ENCODE measurements at places on chromosomes 7 and 10.

DNA sequence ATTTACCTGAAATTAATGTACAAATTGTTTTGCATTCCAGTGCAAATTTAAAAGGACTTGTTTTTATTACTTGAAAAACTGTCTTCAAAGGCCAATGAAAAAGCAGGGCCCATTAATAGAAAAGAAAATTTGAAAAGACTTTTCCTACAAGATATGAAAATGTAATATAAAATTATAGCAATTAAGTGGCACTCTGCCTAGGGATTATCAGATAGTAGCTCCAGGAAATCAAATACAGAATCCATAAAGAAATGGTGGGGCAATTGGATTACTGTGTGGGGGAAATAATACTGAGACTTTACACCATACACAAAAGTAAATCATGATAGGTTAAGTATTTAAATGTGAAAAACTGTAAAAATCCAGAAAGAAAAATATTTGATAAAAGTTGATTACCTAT lies 89.7 kb downstream of the GLCCI1 start:
- no peak for DNase-seq

GRCh38 chr7:11170175-11170574 lies 196.5 kb downstream of the PHF14 start:
- DNase-seq, result no peak

- DNase-seq, result no peak
Observed at GRCh38 chr7:132270517-132270916, 305.8 kb downstream of the PLXNA4 start.

DNA sequence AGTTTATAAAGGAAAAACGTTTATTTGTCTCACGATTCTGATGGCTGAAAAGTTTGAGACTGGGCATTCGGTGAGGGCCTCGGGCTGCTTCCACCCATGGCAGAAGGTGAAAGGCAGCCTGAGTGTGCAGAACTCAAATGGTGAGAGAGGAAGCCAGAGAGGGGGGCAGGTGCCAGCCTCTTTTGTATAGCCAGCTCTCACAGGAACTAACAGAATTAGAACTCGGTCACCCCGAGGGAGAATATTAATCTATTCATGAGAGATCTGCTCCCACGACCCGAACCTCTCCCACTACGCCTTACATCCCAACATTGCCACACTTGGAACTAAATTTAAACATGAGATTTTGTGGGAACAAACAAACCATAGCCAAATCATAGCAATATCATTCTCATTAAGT lies 112.6 kb downstream of the ZPBP start:
- no peak for DNase-seq

DNA sequence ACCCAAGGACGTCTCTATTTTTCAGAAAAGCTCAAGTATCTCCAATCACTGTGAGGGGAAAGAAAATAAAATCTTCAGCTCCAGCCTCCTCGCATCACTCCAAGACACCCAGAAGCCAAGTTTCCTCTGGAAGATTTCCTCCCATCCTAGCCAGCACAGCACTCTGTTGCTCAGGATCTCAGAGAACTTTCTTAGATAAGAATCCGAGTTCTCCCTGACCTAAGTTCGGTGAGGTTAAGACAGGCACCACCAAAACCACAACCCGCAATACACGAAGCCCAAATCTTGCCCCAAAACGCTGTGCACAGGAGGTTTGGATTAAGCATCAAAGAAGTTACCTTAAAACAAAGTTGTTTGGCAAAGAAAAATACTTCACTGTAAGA lies 4.2 kb downstream of the FAM53B start:
- DNase-seq, result no peak

DNA sequence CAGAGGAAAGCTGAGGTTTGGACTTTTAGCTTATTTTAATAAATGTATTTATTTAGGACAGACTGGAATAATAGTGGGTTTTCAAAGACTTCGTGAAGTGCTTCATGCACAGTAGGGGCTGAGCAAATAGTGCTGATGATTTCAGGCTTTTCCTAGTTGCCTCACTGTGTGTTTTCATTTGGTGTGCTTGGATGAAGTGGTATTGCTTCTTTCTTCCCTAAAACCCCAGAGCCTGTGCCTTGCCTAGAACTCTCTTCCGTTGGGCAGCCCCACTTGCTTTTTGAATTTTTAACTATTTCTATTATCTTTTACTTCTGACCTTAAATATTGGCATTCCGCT lies 49.6 kb downstream of the ARID5B start:
- DNase-seq, result no peak

DNA sequence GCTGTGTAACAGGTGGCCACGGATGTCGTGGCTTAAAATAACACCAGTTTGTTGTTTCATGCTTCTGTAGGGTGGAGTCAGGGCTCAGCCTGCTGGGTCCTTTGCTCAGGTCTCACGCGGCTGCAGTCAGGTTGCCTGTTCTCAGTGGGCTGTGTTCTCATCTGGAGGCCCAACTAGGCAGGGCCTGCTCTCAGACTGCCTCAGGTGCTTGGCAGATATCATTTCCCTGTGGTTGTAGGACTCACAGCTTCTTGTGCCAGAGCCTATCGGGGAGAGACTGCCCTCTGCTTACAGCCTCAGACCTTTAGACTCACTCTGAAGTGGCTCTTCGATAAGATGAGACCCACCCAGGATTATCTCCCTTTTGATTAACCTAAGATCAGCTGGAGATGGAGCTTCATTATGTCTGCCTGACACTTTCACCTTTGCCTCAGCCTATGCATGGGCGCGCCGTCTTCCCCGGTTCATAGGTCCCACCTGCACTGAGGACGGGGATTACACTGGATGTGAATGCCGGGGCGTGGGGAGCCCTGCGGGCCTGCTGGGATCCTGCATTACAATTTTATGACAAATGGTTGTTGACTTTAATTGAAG lies 55.3 kb downstream of the INPP5A start:
- DNase-seq, result no peak

GRCh38 chr10:94123258-94123995 lies 129.7 kb downstream of the PLCE1 start:
- no peak for DNase-seq

DNA sequence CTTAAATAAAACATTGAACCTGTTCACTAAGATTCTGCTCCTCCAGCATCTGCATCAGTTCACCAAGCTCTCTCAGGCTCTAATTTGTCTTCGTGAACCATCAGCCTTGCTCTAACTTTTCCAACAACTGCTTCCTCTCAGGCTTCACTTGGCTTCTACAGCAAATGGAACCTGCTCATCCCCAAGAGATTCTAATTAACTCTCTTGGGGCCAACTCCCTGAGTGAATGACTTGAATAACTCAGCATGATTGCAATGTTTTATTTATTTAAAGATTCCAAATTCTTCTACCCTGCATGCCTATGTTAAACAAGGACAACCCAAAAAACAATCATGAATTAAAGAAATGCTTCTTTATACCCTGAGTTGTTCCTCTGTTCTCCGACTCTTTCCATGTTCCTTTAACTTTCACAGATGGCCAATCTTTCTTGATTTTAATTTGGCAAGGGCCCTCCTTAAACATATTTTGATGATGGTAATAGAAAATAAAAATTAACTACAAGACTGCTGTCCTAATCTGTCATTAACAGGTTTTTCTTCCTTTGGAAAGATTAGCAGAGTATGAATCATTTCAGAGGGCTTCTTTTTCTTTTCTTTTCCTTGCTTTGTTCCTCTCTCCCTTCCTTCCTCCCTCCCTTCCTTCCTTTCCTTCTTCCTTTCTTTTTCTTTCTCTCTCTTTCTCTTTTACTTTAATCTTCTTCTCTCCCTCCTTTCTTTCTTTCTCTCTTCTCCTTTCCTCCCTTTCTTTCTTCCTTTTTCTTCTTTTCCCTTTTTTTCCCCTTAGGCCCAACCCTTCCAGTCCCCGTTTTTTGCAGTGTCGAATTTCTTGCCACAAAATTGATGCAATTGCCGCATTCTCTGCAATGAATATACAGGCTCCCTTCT lies 195.0 kb upstream of the RHOBTB1 start:
- no peak for DNase-seq

GRCh38 chr7:114402876-114403635 lies 11.6 kb upstream of the FOXP2 start:
- no peak for DNase-seq

- no peak for DNase-seq
Observed at GRCh38 chr7:103083210-103083609, 8.3 kb downstream of the ARMC10 start.

DNA sequence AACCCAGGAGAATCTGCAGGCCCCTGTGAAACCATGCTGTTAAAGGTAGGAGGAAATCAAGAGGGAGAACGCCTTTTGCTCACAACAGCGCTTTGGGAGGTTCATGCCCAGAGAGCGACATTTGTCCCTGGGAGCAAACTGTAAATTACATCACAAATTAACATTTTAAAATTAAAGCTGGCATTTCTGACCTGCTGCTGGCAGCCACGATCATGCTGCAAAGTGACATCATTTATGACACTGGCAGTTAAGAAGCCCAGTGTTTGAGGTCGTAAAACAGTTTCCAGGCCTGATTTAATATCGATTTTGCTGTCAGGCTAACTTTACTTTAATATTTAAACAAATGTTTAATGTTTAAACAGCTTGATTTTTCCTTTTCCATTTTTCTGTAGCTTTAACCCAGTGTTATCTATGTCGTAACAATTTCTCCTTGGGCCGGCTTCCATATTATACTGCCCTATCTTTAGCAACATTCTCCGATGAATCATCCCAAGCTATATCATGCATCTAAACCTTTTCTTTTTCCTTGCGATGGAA lies 86.5 kb upstream of the NPVF start:
- no peak for DNase-seq

- no peak for DNase-seq
Observed at GRCh38 chr7:119929891-119930290, 343.1 kb upstream of the KCND2 start.

- DNase-seq, result peak; percentile 41
Observed at GRCh38 chr7:102390697-102391484, 5.3 kb upstream of the PRKRIP1 start.

GRCh38 chr7:74583630-74584029 lies 73.9 kb upstream of the GTF2I start:
- DNase-seq, result no peak

- no peak for DNase-seq
Observed at GRCh38 chr10:50416881-50417280, 165.6 kb upstream of the ASAH2 start.

DNA sequence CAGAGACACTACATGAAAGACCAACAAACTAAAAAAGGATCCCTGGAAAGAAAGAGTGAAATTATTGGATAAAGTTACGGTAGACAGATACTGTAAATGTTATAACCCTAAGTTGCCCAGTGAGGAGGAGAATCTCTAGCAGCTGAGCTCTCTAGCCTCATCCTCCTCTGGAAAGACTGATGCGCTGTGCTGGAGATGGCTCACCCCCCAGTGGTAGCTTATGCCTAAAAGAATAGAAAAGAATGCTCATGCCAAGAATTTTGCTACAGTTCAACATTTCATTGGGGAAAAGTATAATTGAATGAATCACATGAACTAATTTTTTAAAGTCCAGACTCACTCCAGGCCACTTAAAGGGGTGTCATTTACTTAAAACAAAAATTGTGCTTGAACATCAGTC lies 50.8 kb upstream of the RNF32 start:
- no peak for DNase-seq

DNA sequence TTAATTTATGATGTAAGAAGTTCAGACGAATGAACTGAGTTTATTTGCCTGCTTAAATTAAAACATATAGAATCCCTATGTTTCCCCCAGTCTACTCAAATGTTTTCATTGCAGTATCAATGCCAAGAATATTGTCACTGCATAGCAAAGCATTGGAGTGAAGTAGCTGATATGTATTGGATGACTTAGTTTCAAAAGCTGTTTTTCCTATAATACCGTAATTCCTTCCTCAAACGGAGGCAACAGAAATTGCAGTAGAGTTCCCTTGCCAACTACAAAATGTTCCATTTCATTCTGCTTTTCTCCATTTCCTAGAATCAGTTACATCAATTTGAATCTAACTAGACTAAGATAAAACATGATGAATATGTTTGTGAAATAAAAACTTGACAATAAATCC lies 174.1 kb downstream of the CNTNAP2 start:
- DNase-seq, result no peak

DNA sequence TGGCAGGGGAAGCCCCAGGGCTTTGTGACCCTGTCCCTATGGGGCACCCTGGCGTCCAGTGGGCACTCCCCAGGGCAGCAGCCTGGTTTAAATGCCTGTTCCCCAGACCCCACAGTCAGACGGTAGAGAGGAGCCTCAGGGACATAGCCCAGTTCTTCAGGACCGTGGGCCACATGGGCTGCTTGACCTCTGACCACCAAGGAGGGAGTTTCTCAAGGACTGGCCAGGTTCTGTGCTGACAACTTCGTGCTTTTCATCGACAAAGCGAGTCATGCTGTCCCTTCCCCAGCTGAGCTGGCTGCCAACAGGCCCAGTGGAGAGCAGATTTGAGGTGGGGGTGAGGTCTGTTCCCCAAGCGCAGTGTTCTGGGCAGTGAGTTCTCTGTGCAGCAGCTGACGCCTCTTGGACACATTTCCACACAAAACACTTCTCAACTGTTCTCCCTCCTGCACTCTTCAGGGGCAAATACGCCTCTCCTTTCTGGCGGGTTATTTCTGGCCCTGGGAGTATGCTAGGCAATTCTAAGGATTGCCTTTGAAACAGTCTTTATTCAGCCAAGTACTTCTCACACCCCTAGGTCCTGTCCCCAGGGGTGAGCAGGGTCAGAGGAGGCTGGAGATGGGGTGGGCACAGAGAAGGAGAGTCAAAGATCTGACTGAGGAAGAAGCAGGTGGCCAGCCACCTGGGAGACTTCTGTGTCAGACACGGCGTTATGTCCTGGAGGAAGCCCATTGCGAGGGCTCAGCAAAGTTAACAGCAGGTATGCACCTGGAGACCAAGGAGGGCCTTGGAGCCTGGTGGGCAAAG lies 57.3 kb upstream of the CAMK2B start:
- DNase-seq, result no peak

GRCh38 chr7:97659363-97660045 lies 72.4 kb upstream of the TAC1 start:
- DNase-seq, result no peak

DNA sequence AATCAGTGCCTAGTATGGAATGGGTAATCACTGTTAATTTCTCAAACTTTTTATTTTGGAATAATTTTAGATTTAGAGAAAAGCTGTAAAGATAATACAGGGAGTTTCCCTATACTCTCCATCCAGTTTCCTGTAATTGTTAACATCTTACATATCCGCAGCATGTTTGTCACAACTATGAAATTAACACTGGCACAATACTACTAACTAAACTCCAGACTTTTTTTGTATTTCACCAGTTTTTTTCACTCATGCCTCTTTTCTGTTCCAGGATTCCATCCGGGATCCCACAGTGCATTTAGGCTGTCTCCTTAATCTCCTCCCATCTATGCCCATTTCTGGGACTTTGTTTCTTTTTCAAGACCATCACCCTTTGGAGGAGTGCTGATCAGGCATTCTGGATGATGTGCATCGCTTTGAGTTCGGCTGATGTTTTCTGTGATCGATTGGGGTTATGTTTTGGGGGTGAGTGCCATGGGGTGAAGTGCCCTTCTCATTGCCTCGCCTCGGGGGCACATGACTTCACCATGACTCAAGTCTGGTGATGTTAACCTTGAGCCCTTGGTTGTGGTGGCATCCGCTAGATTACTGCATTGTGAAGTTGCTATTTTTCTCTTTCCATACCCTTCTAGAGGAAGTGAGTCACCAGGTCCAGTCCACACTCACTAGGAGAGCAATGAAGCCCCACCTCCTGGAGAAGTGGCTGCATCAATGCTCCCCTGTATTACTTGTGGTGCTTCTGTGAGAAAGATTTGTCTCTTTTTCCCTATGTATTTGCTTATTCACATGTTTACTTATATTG lies 43.9 kb upstream of the GRB10 start:
- DNase-seq, result no peak
